NAMALWA (cell line): ENCODE measurements at places on chromosomes 5 and 9.

- DNase-seq = no peak
Observed at GRCh38 chr9:75112789-75113188, 24.5 kb downstream of the OSTF1 start.

GRCh38 chr5:32584646-32585045 lies 711 bp upstream of the SUB1 start:
- DNase-seq = no peak

DNA sequence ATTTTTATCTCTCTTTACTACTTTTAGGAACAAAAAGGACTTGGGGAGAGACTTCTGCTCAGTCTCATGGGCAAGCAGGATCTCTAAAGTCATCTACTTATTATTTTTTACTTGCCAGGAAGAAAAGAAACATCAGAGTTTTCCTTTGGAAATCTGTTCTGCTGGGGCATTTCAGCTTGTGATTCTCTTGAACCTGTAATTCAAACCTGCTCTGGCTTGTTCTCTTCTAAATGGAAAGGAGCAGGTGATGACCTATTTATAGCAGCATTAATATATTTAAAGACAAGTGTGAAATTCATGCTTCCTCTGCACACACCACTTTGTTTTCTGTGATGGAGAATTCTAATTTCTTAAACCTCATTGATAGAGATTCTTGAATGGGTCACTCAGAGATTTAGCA lies 2.0 kb downstream of the ADCY2 start:
- no peak for DNase-seq

DNA sequence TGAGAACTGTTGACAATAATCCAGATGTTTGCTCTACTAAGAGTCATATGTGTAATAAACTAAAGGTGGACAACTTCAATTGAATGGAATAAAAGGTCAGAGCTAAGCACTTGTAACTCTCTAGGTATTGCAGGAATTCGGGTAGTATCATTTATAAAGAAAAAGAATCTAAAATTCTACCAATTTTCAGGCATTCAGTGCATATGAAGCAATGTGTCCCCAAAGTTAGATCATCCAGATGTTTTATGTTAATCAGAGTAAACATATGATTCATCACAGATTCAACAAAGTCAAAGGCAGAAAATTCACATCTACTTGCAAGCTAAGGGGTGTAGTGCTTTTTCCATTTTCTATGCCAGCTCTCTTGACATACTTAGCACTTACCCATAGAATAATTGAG lies 477.1 kb downstream of the PDE4D start:
- no peak for DNase-seq

DNA sequence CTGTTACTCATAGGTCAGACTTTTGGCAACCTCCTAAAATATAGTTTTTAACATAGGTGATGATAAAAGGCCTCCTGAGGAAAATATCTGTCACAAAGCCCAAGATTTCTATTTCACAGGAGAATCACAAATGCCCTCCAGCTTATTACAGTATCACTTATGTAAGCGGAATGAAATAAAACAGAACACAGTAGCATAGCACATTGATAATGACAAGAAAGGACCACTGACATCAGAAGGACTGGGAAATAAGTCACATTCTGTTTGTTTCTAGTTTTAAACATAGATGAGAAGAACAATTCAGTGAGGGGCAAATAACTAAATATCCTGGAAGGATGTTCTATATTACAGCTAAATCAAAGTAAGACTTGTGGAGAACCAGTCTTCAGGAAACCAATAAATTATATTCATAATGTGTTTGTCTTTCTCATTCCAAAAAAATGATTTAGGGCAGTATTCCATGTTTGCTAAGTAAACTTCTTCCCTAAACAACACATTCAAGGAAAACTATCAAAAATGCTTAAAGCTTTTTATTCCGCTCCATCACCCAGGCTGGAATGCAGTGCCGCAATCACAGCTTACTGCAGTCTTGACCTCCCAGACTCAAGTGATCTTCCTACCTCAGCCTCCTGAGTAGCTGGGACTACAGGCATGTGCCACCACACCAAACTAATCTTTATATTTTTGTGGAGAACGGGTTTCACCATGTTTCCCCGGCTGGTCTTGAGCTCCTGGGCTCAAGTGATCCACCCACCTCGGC lies 20.8 kb upstream of the CTNNAL1 start:
- DNase-seq = no peak

DNA sequence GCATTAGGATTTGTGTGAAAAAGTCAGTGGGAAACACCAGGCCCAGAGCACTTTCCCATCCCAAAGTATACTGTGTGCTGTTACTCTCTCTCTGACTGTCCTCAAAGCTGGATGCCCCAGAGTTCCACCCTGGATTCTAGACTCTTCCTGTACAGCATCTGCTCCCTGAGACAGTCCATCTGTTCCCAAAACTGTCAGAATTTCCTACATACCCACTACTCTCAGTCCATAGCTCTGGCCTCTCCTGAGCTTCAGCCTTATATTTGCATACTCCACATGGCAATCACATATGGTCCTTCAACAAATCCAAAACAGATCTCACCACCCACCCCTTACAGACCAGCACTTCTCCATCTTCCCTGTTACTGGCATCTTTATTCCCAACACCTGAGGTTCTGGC lies 9.5 kb downstream of the ELP1 start:
- no peak for DNase-seq

GRCh38 chr9:72187121-72187695 lies 38.0 kb downstream of the GDA start:
- no peak for DNase-seq

DNA sequence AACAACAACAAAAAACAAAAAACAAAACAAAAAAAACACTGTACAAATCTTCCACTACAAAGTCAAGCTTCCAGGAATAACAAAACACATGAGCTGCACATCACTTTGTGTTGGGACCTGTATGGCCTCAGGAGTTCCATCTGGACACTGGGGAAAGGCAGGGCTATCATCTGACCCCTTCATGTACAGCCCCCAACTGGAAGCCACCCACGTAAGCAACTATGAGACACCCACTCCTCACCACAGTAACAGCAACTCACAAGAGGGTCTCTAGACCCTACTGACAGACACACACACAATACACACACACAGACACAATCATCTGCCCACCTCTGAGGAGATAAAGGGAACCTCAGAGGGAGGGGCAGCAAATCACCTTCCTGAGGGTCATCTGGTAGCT lies 81.7 kb upstream of the LRRTM2 start:
- no peak for DNase-seq
